ENCODE measurements at places on chromosomes 3 and 15.

GRCh38 chr15:80887148-80887547, 102.5 kb downstream of the MESD start:
- DNase-seq: no peak

- DNase-seq: no peak
These were observed 1.2 kb downstream of the C3orf85 start for GRCh38 chr3:109137761-109138160.

DNA sequence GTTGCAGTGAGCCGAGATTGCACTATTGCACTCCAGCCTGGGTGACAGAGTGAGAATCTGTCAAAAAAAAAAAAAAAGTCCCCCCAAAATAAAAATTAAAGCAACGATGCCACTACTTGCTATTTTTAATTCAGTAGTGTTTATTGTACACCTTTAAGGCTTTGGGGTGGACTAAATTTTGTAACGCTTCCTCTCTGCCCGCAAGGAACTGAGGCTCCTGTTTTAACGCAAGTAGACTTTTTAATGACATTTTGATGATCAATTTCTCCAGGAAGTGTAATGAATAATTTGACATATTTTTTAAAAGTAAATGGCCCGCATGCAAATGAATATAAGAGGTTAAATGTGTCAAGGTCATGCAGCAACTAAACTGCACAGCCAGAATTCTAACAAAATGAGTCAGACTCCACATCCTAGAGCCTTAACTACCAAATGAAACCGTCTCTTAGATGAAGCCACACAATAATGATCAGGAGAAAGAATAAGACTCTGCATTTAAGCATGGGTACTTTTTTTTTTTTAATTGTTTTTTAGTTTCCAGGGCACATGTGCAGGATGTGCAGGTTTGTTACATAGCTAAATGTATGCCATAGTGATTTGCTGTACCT, 96.8 kb upstream of the LMOD3 start:
- DNase-seq: no peak

- no peak for DNase-seq
These were observed 116.9 kb downstream of the GSK3B start for GRCh38 chr3:119977353-119977752.

DNA sequence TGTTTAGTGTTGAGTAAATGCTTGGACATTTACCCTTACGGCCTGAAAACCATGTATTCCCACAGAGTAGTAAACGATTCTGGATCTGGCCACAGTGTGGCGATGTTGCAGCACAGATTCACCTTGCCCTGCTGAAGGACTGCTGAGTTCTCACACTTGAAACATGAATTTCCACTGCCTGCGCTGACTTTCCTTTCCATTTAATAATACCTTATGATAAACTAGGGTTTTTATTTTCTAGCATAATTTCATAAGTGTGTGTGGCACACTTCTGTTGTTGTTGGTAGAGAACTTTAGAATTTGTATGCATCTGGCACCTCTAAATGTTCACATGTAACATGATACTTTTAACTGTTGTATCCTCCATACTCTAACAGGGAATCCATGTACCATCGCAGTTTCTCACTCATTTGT, 53.9 kb downstream of the C3orf38 start:
- peak; percentile 40 for DNase-seq

DNA sequence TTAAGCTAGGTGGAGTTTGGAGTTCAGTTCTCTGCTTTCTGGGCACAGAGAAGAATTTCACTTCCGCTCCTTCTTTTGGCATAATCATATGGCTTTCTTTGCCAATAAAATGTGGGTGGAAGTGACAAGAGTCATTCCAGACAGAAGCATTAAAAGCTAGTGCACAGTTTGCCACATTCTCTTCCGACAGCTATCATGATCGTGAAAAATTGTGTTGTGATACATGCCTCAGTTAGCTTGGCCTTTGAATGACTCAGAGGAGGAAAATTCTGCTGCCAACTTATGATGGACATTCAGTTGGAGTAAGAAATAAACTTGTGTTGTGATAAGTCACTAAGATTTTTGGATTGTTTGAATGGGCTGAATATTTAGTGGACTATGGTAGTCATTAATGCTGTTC, 291.7 kb upstream of the SATB1 start:
- DNase-seq: no peak

DNA sequence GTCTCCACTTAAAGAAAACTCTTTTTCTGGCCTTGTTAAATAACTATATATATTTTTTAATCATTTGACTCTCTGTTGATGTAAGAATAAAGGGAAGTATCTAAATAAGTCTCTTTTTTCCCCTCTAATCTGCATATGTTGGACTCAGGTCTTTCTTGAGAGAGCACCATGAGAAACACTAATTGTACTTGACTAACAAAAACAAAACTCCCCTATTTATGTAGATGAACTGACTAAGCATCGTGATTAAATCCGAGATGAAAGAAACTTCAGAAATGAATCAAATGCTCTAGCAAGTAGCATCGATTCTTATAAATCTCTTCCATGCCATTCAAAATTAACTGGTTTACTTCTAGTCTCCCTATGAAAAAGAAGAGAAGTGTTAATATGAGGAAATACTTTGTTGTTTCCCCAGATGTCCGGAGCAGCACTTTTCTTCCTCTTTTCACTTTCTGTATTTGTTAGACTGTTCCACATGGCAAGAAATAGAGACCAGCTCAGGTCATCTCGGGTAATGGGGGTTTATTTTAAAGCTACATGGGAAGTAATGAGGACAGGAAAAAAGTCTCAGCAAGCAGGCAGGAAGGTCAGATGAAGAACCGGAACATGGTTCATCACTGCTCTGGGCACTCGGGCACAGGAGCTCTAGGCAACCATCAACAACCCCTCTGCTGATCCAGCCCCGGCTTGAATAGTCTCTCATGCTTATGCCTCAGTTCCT, 288.3 kb downstream of the CNTN6 start:
- DNase-seq: no peak

DNA sequence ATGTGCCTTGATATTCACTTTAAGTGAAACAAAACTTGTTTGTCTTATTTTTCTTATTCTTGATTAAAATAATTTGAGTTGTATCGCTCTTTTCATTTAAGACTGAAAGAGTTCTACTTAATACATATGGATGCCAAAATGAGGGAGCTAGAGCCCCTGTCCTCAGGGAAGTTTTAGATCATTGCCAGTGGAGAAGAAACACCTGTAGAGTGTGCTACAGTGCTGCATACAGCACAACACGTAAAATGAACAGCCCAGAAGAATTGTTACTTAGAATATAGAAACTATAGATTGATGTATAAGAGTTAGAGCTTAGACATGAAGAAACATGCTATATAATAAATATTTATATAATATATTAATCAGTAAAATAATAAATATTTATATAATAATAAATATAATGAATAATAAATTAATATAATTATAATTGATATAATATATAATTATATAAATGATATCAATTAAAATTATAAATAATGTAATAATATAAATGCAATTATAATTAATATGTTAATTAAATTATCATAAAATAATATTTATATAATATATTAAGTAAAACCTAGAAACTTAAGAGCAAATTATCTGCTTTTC, 1234.7 kb downstream of the ROBO2 start:
- DNase-seq: no peak

- DNase-seq: peak; percentile 13
These were observed 748 bp downstream of the MRPS25 start for GRCh38 chr3:15064299-15064834.

- DNase-seq: no peak
These were observed 47.0 kb downstream of the LRRFIP2 start for GRCh38 chr3:37127340-37127739.

- DNase-seq: no peak
These were observed 47.0 kb downstream of the MYO9A start for GRCh38 chr15:72070817-72071447.

DNA sequence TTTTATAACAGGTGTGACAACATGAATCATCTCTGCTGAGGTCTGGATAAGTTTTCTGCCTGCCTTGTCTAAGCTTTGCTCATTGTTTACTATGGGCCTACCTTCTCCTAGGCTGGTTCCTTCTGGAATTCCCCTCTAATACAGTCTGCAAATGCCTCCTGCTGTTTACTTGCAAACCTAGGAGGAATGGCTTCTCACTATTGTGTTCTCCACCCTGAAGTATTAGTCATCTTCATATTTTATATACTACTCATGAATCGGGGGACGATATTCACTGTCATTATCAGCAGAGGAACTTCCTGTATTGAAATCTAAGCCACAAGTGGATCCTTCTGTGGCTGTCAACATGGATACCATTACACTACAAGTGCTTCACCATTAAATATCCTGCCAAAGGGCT, 154.8 kb downstream of the PLCL2 start:
- no peak for DNase-seq

DNA sequence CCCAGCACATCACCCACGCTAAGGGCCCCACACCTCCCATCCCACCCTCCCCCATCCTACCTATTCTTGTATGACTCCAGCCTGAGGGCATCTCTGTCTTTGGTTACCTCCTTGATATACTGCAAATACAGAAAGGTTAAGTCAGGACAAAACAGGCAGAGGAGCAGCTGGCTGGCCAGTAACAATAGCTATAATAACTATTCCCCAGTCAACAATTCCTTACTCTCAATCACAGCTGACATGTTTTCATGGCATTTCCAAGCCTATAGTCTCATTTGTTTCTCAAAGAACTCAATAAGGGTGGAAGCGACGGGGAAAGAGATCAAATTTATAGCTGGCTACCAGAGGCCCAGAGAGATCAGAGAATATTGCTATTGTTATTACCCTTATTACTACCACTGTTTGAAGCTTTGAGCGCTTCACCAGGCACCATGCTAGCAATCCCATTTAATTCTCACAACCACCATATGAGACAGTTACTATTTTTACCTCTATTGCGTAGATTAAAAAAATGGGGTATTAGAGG, 93.0 kb upstream of the C2CD4B start:
- DNase-seq: no peak

DNA sequence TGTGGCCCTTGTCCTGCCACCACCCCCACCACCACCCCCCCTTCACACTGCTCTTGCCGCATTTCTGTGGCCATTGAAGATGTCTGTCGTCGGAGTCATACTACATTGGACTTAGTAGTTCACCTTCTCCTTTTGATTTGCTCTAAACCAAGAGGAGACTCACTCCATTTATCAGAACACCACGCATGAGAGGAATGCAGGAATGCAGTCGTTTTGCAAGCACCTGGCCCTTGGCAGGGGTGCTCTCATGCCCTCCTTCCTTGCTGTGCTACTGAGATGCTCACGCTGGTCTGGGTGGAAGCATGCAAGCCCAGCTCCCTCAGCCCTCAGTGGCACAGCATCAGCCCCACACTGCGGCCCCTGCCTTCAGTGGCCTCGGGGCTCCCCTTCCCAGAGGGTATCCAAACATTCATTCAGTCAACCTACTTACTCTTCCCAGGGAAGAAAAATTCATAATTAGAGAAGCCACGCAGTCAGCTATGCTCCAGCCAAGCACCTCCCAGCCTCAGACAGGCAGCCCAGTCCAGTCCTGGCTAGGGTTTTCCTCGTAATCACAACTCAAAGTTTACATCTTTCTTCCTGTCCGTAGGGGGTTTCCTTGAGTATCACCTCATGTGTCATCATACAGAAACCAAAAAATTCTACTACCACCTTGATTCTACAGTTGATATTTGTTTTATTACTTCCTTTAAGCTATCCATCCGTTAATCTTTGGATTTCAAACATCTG, 520.0 kb downstream of the GABRG3 start:
- no peak for DNase-seq

GRCh38 chr3:195048059-195048905, 222.7 kb downstream of the XXYLT1 start:
- DNase-seq: no peak

- no peak for DNase-seq
These were observed 14.9 kb upstream of the C3orf80 start for GRCh38 chr3:160210341-160210740.

DNA sequence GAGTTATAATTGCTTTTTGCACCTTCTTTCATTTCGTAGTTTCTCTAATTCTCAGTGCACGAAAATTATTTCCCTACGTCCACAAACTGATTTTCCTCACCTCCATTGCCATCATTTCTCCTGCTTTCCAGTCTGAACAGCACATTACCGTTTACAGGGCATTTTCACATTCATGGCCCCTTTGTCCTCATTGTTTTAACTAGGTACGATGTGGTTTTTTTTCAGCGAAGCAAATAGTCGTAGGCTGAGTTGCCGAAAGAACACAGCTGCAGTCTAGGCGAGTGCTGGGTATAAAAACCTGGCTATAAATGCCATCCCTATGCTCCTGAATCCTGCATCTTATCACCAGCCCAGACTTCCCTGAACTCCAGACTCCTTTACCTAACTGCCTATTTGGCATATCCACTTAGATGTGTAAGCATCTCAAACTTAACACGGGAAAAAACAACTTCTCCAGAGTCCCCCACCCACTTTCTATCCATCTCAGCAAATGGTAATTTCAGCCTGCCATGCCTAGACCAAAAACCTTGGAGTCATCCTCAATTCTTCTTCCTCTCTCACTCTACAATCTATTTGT, 691 bp upstream of the FSIP1 start:
- DNase-seq: peak; percentile 19

- DNase-seq: no peak
These were observed 253.8 kb downstream of the TLE3 start for GRCh38 chr15:69843900-69844304.

- DNase-seq: no peak
These were observed 129.6 kb downstream of the GADL1 start for GRCh38 chr3:30764891-30765290.
